ENCODE measurements at places on chromosomes 6 and 20.
A peak's percentile ranks its signal among the peaks of the same experiment; 100 is the strongest.

- DNase-seq = no peak
These were observed 20.4 kb downstream of the OSBPL2 start for GRCh38 chr20:62258499-62259293.

- no peak for DNase-seq
These were observed 21.6 kb upstream of the MAFB start for GRCh38 chr20:40710603-40711002.

GRCh38 chr6:10128721-10129120, 286.2 kb downstream of the TFAP2A start:
- DNase-seq = no peak

DNA sequence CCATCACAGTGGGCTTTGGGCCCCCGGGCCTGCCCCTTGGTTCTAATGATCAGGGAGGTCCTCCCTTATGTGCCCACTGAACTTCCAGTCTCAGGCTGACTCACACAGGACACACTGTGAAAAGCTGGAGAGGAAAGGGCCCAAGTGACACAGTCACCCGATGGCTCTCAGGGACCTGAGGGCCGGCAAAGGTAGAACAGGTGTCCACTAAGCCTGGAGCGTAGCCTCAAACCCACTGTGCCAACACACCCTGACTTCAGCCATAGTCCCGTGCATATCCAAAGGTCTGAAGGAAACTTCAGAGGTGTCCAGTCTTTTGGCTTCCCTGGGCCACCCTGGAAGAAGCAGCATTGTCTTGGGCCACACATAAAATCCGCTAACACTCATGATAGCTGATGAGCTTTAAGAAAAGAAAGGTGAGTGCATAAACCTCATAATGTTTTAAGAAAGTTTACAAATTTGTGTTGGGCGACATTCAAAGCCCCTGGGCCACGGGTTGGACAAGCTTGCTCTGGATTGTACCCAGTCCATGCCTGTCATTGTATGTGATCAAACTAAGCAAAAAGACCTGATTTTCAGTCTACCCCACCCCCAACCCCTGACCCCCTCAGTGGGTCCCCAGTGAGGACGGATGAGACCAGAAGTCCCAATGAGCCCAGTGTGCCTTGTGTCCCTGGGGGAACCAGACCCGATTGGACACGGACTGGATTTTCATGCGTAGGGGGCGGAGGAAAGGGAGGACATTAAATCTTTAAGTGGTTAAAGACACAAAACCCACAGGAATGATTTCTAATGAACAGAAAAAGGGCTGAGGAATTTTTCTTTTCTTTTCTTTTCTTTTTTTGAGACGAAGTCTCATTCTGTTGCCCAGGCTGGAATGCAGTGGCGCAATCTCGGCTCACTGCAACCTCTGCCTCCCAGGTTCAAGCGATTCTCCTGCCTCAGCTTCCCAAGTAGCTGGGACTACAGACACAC, 6.1 kb downstream of the RAMACL start:
- DNase-seq = no peak

DNA sequence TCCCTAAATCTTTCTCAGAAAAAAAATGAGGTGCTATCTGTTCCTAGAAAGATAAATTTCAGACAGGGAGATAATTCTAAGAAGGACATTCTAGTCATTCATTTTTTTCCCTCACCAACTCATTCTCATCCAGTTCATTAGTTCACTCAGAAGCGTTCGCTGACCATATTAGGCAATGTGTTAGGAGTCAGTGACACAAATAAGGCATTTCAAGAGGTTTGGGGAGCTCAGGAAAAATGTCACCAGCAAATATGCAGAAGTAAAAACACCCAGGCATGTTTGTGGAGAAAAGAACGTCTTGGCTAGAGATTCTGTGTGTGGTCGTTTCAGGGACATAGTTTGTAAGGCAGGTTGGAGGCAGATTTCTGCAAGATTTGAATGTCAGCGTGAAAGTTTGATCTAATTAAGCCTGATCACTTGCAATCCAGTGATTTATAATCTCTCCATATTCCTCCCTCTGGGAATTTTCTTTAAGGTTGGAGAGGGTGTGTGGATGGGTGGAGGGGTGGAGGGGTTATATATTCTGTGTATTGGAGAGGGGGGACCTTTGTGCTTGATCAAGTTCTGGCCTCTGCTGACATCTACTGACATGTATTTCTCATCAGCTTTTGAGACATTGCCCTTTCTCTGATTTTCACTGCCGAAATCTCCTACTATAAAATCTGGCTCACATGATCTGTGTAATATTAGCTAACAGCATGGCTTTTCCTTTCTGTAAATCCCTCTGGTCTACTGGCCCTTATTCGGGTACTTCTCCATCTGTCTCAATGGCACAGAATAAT, 3.6 kb downstream of the MYCT1 start:
- no peak for DNase-seq

DNA sequence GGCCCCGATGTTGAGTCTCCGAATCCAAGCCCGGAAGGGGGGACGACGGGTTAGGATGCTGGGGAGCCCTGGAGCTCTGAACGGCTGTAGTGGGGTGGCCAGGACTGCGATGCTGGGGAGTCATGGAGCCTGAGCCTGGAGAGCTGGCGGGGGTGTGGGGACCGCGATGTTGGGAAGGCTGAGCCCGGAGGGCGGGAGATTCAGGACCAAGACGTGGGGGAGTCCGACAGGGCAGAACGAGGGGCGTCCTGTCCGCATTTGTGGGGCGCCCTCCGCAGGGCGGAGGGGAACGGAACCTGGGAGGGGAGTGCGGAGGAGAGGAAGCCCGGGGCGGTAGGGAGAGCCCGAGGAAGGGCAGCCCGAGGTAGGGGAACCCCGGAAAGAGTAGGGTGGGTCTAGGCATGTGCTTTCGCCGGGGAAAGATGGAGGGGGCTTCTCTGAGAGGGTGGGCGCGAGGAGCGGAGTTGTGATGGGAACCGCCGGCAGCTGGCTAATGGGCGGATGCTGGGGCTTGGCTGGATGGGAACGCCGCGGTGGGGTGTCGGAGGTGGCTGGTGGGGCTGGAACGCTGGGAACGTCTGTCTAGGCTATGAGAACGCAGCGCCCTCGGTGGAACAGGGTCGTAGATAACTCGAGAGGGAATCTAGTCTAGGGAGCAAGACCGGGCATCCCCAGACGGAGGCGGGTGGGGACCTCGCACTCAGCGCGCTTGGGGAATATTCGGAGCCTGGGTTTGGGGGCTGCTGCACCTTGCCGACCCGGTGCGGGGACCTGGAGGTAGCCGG, 684 bp downstream of the PAQR8 start:
- peak; percentile 52 for DNase-seq

DNA sequence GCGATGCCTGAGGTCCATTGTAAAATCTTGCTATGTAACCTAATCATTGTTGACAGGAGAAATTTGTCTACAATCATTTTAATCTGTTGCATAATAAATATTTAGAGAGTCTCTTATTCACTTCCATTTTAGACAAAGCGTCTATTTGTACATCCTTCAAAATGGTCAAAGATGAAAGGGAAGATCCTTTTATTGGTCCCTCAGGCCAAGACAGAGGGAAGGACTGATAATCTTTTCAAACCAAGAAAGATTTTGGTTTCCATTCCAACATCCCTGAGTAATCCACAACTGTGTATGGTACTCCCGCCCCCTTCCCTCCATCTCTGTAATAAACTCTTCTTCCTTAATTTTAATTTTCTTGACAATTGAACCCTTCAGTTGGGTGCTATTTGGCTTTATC, 111.6 kb upstream of the SCP2D1 start:
- no peak for DNase-seq

- DNase-seq = peak; percentile 44
These were observed 1.2 kb downstream of the ECI2 start for GRCh38 chr6:4133941-4134838.

DNA sequence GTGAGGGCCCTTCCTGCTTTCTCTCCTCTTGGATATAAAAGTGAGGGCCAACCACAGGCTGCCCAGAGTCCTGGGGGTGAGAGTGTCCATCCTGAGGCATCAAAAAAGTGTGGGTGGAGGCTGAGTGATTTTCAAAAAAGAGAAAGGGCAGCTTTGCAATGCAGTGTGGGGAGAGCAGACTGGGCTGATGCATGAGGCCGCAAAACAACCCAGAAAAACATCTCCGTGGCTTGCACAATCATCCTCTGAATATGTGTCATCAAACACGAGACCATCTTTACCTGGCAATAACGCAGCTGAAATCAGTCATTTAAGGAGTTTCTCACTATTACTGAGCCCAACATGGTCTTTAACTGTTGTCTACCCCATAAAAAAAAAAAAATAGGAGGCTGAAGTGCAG, 191.2 kb upstream of the SOX4 start:
- no peak for DNase-seq

- DNase-seq = no peak
These were observed 200.9 kb downstream of the NFATC2 start for GRCh38 chr20:51341581-51341980.

- no peak for DNase-seq
These were observed 76.2 kb downstream of the TSHZ2 start for GRCh38 chr20:53048387-53048786.

DNA sequence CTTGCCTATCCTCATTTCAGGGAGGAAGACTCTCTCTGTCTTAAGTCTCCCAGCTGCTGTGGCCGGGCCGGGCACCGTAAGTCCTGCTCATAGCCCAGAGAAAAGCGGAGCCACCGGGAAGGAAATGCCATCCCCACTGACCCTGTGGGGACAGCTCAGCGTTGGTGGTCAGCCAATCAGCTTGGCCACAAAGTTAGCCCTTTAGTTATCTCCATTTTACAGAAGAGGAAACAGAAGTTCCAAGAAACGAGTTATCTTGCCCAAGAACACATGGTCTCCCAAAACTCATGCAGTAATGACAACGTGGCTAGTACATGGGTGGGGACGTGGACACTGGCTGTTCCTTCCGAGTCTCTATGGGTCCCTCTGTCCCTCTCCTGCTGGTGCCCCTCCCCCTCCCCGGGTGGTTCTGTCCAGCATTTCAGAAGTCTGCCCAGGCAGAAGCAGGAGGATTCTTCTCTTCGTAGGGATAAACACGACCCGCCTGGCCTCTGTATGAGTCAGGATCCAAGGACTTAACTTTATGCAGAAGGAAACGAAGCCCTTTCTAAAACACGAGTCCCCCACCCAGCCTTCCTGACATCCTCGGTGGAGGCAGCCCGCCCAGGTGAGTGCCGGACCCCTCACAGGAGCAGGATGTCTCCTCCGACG, 273.8 kb downstream of the CDH4 start:
- DNase-seq = no peak
